ENCODE measurements at places on chromosomes 1 and 21.

GRCh38 chr1:226979115-226979516, 39.0 kb downstream of the COQ8A start:
- DNase-seq = no peak

GRCh38 chr1:190807629-190808028, 330.0 kb upstream of the BRINP3 start:
- DNase-seq = no peak

GRCh38 chr1:204104331-204105130, 31.6 kb downstream of the SOX13 start:
- no peak for DNase-seq

GRCh38 chr1:26277719-26278118, 2.2 kb upstream of the SH3BGRL3 start:
- no peak for DNase-seq

DNA sequence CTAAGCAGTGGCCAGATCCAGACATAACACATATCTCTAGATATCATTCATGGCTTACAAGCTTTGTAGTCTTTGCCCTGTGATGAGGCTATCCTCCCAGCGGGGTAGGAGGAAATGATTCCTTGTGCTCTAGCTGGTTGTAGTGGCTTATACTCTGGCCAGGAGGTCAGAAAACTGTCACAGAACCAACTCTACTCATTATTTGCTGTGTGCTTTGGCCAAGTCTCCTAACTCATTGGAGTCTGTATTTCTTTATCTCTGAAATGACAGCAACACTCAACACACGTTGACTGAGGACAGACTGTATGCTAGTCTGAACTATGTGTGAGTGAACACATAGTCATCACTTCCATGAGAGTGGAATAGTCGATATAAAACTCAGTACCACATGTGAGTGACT, 116.7 kb upstream of the F3 start:
- DNase-seq = no peak

GRCh38 chr21:41227357-41228005, 59.5 kb downstream of the BACE2 start:
- no peak for DNase-seq

DNA sequence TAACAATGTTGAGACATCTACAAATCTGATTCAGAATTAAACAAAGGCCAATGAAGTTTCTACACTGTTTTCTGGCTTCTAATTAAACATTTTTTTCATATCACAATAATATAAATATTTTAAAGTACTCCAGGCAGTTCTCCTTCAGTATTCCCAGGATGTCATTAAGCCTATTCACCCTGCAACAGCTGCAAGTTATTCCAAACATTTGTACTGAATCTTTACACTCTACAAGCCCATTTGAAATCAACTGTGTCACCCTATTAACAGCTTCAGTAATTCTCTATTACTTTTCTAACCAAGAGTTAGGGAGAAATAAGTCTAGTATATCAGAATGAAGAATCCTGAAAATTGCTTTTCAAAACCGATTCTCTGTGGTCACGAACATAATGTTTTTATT, 124.6 kb downstream of the OLFML2B start:
- no peak for DNase-seq

DNA sequence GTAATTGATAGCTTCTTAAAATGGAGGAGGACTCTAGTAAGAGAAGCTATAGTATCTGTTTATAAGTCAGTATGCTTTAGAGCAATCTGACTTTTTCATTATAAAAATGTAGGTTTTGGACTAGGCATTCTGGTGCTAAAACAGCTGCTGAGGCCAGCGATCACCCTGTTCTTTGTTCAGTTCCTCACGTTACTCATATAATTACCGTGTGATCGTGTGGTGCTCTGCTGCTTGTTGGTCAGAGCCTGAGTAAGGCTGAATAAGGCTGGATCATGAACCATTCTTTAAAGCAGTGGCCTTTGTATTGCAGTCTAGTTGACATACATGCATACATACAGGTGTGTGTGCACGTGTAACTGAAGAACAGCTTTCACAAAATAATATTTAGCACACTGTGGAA, 25.2 kb downstream of the CDC42 start:
- DNase-seq = no peak

DNA sequence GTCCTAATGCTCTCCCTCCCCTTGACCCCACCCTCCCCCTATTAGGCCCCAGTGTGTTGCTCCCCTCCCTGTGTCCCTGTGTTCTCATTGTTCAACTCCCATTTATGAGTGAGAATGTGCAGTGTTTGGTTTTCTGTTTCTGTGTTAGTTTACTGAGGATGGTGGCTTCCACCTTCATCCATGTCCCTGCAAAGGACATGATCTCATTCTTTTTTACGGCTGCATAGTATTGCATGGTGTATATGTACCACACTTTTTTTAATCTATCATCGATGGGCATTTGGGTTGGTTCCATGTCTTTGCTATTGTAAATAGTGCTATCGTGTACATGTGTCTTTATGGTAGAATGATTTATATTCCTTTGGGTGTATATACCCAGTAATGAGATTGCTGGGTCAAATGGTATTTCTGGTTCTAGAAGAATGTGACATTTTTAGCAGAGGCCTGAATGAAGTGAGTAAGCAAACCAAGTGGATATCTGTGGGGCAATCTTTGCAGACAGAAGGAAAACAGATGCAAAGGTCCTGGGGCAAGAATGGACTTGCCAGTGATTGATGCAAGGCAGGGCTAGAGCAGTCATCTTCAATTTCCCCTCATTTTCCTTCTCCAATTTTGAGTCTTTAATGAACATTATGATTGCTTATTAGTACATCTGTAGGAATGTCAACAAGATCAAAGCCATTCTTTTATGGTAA, 50.2 kb downstream of the UBE4B start:
- no peak for DNase-seq

DNA sequence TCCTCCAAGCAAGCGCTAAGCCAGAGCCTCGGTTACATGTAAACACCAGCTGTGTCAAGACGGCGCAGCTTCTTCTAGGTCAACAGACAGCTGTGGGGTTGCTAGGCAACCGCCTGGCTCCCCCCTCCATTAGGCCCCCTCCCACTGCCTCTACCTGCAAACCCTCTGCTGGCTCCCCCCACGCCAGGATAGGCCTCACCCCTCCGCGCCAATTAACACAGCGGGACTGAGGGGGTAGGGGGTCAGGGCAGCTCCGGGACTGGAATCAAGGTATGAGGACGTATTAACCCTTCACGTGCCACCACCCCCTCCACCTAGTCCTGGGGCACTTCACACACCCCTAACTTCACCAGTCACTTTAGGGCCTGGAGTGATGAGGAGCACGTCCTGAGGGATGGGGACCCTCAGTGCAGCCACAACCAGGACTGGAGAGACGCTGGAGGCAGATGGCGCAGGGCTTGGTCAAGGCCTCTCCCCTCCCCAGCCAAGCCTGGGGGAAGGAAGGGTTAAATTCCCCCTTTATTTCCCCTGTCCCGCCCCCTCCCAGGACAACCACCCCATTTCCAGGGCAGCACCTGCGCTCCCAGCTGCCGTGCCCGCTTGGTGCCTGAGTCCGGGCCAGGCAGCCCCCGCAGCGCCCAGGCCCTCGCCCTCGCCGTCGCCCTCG, 37.4 kb upstream of the WASF2 start:
- DNase-seq = peak; percentile 14

- no peak for DNase-seq
These were observed 66.7 kb upstream of the F3 start for GRCh38 chr1:94608142-94608851.

DNA sequence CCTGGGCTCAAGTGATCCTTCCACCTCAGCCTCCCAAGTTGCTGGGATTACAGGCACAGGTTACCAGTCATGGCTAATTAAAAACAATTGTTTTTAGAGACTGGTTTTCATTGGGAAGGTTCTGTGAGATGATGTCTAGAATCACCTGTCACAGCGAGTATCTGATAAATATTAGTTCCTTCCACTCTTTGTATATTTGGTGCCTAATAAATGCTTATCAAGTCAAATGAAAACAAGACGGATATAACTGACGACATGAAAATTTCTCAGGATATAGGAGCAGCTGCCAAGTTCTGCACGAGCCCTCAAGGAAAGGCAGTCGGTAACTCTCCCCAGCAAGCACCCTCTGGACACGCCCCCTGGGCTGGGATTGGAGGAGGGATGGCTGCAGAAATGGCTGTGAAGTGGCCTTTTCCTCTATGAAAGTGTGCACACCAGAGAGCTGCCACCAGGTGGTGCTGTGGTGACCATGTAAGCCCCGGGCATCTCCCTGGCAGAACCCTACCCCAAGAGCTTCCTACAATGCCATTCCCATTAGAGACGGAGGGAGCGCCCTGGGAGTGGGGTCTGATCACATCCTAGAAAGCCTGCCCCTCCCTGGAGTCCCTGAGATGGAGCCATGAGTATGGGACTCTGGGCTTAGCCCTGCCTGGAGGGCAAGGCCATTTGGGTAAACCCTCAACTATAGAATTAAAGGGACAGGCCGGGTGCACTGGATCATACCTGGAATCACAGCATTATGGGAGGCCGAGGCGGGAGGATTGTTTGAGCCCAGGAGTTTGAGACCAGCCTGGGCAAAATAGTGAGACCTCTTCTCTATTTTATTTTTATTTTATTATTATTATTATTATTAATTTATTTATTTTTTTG, 50.9 kb downstream of the HTR6 start:
- peak; percentile 45 for DNase-seq

- DNase-seq = no peak
These were observed 120.6 kb downstream of the SPSB1 start for GRCh38 chr1:9413071-9413876.

- no peak for DNase-seq
These were observed 34.2 kb downstream of the KRTAP10-1 start for GRCh38 chr21:44505673-44506278.

DNA sequence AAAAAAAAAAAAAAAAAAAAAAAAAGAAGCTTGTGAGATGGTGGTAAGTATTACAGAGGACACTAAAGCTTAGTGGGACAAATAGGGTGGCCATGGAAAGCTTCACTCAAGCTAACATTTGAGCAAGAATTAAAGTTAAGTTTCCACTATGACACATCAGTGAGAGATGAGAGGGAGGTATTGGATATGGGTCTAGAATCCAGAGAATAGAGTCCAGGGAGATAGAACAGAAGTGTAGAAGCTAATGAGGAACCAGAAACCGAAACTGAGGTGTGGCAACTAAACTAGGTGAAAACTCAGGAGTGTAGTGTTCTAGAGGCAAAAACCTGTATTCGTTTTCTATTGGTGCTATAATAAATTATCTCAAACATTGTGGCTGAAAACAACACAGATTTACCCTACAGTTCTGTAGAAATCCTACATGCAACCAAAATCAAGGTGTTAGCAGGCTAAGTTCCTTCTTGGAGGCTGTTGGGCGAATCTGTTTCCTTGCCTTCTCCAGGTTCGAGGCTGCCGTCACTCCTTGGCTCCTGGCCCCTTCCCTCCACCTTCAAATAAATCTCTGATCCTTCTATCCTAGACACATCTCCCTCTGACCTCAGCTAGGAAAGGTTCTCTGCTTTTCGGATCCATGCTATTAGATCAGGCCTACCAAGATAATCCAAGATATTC, 36.2 kb downstream of the PTP4A2 start:
- no peak for DNase-seq

DNA sequence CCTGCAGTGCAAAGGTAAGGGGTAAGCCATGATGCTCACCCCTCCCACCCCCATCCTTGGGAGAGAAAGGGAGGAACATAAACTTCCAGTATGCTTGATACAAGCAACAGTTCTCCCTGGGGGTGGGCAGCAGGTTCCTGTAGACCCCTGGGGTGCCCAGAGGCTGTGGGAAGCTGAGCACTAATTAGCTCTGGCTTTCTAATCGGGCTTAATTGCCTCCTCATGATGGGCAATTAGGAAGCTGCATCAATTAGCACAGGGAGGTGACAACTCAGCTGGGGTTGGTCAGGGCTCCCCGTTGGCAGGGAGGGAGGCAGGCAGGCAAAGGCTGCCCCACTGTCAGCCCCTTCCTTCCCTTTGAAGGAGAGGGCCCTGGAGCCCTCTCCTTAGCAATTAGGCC, 15.7 kb upstream of the LMNA start:
- no peak for DNase-seq

- DNase-seq = no peak
These were observed 201.6 kb upstream of the KCNK2 start for GRCh38 chr1:214880956-214881355.

- DNase-seq = no peak
These were observed 458.1 kb downstream of the DISC1 start for GRCh38 chr1:232084584-232085223.

DNA sequence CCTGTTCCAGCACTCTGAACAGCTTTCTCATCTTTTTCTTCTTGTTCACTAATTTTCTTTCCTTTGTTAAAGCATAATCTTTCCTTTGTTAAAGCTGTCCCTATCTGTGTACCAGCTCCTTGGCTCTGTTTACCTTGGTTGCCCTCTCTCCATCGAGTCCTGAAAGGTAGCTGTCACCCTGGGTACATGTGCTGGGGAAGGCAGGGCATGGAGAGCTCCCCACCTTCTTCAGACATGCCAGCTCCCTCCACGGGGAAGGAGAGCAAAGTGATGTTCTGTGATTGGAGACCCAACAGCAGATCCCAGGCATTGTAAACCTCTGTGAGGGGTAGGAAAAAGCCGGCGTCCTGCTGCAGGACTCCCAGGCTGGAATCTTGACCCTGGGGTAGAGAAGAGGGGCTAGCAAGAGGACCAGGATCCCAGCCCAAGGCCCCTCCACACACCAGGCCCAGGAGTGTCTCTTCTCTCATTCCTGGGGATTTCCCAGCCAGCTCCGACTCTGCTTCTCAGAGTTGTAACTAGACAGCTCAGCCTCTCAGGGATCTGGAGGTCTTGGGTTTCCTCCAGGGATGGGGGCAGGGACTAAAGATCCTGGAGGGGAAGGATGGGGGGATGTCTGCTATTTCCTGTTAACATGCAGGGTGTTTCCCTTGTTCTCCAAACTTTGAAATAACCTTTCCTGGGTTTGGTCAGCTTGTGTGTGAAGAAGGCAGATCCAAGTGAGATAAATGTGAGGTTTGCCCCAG, 34.4 kb downstream of the TMCC2 start:
- DNase-seq = no peak

GRCh38 chr1:202049129-202049528, 38.7 kb downstream of the ELF3 start:
- DNase-seq = no peak

DNA sequence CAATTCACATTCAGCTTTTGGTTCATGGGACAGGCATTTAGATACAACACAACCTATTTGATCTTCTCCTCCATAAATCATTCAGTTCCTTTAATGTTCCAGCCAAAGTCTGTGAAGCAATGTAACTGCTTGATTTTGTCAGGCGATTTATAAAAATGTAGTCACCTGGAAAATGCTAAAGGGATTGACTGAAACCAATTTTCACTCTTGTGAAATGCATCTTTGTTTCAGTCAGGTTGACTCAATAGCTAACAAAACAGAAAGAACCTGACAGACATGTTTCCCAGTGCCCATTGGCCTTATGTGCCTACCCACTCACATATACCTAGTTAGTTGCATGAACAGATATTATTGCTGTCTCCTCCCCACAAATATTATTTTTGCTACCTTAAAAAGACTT, 335.7 kb downstream of the CHRM3 start:
- no peak for DNase-seq

Measured in midbrain (tissue), 1 donor.